ENCODE measurements at places on chromosomes 6 and 20.

- no peak for DNase-seq
These were observed 169.6 kb downstream of the NFATC2 start for GRCh38 chr20:51372966-51373365.

- no peak for DNase-seq
These were observed 163.7 kb upstream of the AKAP12 start for GRCh38 chr6:151075930-151076555.

- DNase-seq = no peak
These were observed 53.2 kb upstream of the CD2AP start for GRCh38 chr6:47424436-47424836.

- no peak for DNase-seq
These were observed 138.2 kb downstream of the PHACTR3 start for GRCh38 chr20:59742351-59743095.

GRCh38 chr20:35302421-35303335 is 10.5 kb upstream of the FAM83C start:
- no peak for DNase-seq

GRCh38 chr6:44739181-44739580 is 351.7 kb downstream of the CDC5L start:
- no peak for DNase-seq

- DNase-seq = no peak
These were observed at the start of gene DBNDD2 for GRCh38 chr20:45407783-45408645. Gene DBNDD2, plus strand, starts transcription at chr20:45408289. Its CDS starts 179 bp downstream, at chr20:45408468.

GRCh38 chr20:44620030-44620429 is 31.5 kb downstream of the ADA start:
- DNase-seq = no peak

DNA sequence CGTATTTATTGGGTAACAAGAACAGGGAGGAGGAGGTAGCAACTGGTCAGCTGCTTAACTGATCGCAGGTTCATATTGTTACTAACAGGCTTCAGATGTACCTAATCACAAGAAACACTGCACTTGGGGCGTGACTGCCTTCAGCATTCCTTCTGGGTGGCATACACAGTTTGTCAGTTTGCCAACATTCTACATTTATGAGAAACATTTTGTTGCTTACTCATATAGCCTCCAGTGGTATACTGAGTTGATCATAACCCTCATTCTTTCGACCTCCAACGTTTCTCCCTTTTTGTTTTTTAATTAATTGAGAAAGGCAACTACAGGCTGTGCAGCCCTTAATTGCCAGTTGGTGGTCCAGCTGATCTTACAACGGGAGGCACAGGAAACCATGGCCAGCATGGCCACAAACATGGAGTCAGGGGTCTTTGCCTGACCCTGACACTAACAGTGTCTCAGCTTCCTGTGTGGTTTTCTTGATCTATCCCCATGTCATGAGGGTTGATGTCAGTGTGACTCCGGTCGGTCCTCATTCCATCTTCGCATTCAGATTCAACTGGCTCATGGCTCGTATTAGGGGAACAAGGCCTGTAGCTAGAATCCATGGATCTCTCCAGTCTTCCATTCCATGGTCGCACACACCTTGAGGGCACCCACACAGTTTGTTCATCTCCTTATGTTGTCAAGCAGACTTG is 9.4 kb downstream of the EPB41L2 start:
- DNase-seq = no peak

DNA sequence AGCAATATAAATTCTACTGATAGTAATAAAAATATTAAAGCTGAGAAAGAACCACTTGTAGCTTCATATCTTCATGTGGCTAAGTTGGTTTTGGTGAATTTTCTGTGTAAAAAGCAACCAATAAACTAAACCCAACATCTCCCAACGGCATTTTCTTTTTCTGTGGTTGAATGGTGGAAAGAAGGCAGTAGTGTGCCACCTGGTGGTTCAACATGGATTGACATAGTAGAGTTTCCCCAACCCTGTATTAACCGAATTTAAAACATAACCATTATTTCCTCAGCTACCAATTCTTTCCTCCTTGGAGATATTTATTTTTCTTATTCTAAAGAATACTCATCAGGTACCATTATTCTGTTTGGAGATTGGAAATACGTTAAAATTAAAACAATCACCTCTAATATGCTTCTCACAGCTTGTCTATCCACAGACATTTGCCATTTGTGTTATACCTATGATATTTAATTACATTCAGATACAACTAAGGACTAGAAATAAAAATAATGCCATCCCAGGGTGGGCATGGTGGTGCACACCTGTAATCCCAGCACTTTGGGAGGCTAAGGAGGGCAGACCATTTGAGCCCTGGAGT is 117.1 kb upstream of the EEF1E1 start:
- DNase-seq = peak; percentile 8

- DNase-seq = no peak
These were observed 243.1 kb upstream of the ECI2 start for GRCh38 chr6:4378319-4378996.

DNA sequence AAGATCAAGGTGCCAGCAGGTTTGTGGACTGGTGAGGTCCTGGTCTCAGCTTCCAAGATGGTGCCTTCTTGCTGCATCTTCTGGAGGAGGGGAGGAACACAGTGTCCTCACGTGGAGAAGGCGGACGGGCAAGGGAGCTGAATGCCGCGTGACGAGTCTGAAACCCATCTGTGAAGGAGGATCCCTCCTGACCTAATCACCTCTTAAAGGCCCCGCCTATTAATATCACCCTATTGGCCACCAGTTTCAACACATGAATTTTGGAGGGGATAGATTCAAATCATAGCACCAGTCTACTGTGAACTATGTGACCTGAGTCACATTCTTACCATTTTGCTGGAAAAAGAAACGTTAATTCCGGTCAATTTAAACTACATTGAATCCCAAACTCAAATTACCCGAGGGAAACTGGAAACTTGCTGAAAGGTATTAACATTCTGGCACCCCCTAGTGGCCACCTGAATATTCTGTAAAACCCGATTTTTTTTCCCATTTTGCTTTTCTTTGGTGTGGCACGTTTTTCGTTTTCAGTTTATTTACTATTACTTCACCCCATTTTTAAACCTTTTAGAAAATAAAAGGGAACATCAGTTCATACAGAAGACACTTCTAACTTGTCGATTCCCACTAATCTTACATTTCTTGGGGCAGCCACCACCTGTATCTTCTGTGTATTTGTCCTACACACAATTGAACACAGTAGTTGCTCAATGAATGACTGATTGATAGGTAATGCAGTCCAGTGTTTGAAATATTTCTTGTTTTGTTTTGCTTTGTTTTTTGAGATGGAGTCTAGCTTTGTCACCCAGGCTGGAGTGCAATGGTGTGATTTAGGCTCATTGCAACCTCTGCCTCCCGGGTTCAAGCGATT is 17.9 kb upstream of the CCDC170 start:
- DNase-seq = no peak

DNA sequence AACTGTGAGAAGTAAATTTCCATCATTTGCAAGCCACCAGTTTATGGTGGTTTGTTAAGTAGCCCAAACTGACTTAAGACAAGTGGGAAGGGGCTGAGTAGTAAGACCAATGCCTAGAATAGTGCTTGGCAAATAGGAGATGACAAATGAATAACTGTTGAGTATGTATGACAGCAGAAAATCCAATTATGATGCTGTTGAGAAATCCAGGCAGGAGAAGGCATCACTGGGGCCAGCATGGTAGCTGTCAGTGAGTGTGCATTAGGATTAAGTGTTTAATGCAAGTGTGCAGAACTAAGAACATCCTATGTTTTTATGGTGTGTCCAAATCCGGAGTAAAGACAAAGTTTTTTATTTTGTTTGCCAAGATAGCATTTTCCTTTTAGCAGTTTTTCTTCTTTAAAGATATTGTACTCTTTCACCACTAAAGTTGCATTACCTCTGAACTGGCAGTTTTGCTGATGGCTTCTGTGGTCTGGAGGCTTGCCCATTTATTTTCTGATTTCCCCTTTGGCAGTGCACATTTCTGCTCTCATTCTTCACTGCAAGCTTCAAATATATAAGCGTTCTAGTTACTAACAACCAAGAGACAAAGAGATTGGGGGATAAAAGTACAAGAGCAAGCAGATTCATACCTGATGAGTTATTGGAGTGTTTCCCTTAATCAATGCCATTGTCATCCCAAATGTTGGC is 289.7 kb downstream of the KCNQ5 start:
- no peak for DNase-seq

Data from GM12864 (cell line).